ENCODE measurements at places on chromosomes 2 and 18.

DNA sequence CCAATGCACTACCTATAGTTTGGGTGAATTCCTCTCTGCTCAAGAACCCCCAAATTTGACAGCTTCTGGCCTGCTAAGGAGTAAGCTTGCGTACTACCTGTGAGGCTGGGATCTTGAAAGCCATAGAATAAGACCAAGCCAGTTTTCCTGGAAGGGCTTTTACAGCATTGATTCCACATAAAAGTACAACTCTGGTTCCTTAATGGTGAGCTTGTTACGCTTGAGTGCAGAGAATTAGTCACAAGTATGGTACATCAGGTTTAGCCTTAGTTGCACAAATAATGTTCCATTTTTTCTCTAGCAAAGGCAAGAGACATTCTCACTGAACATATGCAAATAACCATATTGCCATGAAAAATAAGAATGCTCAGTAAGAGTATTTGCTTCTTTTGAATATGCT is 39.1 kb upstream of the STK39 start:
- DNase-seq, result no peak

GRCh38 chr18:9737006-9737405 is 28.9 kb downstream of the RAB31 start:
- DNase-seq, result no peak

DNA sequence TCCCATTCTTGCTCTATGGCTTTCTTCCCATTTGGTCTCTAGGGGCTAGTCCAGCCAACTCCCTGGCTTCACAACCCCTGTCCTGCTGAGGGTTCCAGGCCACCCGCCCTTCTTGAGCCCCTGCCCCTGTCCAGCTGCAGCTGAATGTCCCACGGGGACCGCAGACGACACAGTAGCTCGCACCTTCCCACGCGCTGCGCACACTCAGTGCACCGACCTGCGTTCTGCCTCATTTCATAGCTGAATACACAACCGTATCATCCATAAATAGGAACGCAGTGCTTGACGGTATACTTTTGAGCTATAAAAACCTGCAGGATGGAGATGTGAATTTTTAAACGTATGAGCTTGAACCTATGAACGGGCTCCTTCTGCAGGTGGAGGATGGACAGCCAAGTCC is 660.4 kb upstream of the SALL3 start:
- no peak for DNase-seq

- DNase-seq, result no peak
Measured at GRCh38 chr18:47390410-47391024, 139.1 kb upstream of the SKOR2 start.

- no peak for DNase-seq
Measured at GRCh38 chr2:120607506-120607905, 128.2 kb upstream of the GLI2 start.

Measured in right lung (tissue), 10 donors.